Stimulated activated CD8-positive, alpha-beta memory T cell treated with anti-CD3 and anti-CD28 coated beads, Interleukin-4, amount 100 ng/mL, for 4 hours (primary cell): ENCODE measurements at places on chromosomes 2 and 18.

- DNase-seq = no peak
These were observed 270.6 kb downstream of the SOCS6 start for GRCh38 chr18:70559446-70559845.

DNA sequence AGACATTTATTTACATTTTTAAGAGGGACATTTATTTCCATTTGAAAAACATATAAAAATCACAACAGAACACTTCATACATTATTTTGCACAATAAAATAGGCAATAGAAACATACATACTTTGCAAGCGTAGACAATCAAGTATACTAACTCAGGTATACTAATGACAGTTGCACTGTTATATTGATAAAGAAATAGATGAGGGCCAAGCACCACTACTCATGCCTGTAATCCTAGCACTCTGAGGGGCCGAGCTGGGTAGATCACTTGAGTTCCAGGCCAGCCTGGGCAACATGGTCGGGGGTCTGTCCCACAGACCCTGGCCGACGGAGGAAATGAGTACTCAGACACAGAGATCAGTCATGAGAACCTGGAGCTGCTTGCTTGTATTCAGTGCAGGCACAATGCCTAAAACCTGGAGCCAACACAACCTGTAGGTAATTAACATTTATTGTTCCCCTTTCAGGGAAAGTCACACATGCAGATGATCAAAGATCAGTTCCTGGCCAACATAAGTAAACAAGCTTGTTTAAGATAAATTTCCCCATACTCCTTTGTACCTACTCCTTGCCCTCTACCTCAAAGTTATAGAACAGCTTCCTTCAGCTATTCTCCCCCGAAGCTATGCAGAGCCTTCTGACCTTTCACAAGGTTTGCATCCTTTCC lies 1960.2 kb downstream of the SUCLG1 start:
- no peak for DNase-seq

DNA sequence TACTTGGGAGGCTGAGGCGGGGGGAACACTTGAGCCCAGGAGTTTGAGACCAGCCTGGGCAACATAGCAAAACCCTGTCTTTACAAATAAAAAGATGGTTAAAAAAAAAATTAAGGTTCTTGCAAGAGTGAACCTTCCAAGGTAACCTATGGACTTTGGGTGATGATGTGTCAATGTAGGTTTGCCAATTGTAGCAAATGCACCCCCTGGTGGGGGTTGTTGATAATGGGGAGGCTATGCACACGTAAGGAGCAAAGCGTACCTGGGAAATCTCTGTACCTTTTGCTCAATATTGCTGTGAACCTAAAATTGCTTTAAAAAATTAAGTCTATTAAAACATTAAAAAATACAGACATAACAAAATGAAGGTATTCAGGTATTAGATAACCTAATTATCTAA lies 70.4 kb downstream of the CWC22 start:
- no peak for DNase-seq

DNA sequence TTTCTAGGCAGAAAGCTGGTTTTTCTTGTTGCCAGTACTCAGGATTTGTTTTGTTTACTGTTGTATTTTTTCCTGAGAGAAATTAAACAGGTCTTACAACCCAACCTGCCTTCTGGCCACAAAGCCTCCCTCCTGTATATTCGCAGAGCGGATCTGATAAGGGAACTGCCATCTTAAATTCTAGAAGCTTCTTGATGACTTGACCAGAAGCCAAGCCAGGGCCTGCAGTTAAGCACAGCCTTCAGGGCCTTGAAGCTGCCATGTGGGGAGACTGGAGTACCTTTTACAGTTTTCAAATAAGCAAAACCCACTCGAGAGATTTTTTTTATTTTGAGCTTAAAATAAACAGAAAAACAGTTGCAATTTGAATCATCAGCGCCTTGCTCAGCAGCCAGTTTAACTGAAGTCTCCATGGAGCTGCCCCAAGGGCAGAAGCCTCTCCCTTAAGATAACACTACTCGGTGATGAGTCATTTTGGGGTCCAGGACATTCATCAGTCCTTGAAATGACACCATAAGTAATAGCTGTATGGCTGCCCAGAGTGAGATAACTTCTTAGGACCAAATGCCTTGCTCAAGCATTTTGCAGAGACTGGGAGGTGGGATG lies 51.5 kb upstream of the PHLPP1 start:
- DNase-seq = no peak

DNA sequence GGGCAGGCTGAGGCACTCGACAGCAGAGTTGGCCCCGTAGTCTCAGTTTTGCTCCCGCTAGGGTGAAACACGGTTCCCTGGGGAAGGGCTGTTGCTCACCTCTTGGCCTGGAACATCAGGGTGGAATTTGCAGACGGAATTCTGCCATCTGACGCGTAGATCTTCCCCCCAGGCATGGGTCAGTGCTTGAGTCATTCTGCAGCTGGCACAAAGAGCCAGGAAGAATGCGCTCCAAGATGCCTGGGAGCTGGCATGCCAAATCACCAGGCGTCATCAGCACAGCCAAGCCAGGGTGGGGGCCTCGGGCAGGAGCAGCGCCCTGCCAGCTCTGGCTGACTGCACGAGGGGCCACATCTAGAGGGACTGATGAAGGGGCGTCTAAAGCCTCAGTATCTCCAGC lies 42.7 kb downstream of the ODC1 start:
- no peak for DNase-seq

- DNase-seq = no peak
These were observed 74.3 kb upstream of the CCDC150 start for GRCh38 chr2:196565106-196565765.

- no peak for DNase-seq
These were observed 57.8 kb upstream of the MAP3K20 start for GRCh38 chr2:173017646-173018420.

- no peak for DNase-seq
These were observed 40.8 kb downstream of the MTERF4 start for GRCh38 chr2:241061275-241061674.

- DNase-seq = no peak
These were observed 799.7 kb downstream of the LRP1B start for GRCh38 chr2:141331127-141331526.

GRCh38 chr18:4146797-4147196 lies 308.3 kb downstream of the DLGAP1 start:
- DNase-seq = no peak

- no peak for DNase-seq
These were observed 1.5 kb upstream of the SLC30A3 start for GRCh38 chr2:27264253-27264752.

DNA sequence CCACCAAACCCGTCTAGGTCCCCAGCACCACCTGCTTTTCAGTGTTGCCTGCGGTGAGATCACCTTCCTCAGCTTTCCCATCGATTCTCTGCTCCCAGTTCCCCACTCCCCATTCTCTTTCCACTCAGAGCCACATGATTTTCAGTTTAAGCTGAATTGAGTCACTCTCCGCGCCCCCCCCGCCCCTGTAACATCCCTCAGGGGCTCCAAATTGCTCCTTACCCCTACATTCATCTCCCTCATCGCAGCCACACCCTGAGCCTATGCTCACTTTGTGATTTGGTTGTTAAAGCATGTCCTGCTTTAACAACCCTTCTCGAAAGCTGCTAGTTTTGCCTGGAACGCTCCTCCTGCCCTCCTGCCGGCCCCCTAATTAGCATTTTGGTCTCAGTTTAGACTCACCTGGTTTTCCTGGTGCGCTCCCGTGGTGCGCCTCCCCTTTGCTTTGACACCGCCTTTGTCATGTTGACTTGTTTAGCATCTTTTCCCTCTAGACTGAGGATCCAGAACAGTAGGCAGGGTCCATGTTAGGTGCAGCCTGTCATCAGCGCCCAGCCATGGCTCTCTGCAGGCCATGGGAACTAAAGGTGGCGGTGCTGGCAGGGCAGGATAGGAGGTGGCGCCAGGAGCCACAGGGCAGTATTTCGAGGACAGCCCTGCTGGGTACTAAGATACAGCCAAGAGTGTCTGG lies 60.8 kb downstream of the ST3GAL5 start:
- DNase-seq = no peak

DNA sequence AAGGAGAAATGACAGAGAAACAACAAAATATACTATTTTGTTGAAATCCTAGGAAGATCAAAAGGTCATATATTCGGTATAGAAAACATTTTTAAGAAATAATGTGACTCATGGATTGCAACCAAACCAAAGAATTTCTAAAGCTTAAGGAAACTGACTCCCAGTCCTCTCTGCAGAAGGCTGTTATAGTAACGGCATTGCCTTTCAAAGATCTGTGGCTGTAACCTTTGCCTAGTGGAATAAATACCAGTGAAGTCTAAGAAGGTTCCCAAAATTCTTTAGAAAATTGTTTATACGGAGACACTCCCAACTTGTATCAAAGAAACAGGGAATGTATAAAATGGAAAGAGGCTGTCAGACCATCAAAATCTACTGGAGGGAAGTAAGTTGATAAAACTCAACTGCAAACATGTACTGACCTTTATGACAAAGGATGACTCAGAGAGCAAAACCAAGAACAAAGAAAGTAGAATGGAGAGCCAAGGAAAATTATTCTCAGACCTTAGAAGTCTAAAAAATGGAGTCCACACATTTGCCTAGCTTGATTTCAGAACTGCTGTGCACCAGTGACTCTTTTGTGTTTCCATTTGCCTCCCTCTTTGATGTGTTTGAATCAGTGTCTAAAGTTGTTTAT lies 48.6 kb upstream of the FSIP2 start:
- DNase-seq = no peak

DNA sequence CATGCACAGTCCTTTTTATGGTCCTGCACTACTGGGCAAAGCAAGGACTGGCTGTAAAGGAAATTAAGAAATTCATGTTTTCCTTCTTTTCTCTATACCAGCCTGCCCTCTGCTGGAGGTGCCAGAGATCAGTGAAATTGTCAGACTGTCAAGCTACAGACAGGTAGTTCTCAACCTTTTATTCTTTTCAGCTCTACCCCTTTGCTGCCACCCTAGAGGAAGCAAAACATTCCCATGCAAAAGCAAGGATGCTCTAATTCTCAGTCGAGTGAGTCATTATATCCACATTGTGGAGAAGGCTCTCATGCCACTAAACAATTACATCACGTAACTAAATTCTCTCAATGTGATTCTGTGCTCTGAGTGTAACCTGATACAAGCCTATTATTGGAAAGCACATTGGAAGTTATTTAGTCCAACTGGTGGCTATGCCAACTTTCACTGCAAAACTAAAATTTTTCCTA lies 25.0 kb upstream of the RAPGEF4 start:
- DNase-seq = no peak

DNA sequence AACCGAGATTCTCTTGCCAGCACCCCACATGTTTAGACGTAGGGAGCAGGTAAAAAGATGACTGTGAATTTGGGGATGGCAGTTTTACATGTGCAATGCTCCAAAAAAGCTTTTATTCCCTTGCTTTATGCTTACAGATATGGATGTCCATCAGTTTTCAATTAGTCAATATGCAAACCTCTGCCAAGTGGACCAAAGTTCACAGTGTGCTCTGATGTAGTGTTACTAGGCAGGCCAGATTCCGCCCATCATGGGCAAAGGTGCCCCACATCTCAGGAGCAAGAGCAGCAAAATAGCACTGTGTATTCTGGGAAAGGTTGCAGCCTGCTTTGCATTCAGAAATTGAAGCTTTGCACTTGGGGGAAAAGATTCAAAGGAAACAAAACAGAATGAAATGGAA lies 329.7 kb upstream of the ZEB2 start:
- no peak for DNase-seq

DNA sequence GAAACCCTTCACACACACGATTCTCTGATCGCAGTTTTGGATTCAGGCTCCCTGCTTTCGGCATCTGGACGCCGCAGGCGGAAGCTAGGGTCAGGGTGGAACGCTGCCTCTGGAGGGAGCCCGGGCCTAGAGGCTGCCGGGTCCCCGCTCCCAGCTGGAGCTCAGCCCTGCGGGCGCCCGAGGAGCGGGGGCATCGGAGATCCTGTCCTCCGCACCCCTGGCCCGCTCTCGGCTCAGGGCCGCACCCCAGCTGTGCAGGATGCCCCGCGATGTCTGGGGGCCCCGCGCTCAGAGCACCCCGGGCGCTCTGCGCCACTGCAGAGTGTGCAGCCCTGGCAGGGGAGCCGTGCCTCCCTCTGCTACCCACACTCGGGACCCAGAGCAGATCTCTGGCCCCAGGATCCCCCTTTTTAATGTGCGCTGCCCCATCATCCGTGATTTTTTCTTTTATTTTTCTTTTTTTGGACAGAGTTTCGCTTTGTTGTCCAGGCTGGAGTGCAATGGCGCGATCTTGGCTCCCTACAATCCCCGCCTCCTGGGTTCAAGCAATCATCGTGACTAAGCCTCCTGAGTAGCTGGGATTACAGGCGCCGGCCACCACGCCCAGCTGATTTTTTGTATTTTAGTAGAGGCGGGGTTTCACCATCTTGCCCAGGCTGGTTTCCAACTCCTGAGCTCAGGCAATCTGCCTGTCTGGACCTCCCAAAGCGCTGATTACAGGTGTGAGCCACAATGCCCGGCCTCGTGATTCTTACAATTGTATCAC lies 54.8 kb upstream of the TUBA3E start:
- DNase-seq = no peak
